ENCODE measurements at places on chromosomes 16 and 17.

- peak; percentile 21 for DNase-seq
These were observed 32.3 kb upstream of the CAPN15 start for GRCh38 chr16:495127-495748.

DNA sequence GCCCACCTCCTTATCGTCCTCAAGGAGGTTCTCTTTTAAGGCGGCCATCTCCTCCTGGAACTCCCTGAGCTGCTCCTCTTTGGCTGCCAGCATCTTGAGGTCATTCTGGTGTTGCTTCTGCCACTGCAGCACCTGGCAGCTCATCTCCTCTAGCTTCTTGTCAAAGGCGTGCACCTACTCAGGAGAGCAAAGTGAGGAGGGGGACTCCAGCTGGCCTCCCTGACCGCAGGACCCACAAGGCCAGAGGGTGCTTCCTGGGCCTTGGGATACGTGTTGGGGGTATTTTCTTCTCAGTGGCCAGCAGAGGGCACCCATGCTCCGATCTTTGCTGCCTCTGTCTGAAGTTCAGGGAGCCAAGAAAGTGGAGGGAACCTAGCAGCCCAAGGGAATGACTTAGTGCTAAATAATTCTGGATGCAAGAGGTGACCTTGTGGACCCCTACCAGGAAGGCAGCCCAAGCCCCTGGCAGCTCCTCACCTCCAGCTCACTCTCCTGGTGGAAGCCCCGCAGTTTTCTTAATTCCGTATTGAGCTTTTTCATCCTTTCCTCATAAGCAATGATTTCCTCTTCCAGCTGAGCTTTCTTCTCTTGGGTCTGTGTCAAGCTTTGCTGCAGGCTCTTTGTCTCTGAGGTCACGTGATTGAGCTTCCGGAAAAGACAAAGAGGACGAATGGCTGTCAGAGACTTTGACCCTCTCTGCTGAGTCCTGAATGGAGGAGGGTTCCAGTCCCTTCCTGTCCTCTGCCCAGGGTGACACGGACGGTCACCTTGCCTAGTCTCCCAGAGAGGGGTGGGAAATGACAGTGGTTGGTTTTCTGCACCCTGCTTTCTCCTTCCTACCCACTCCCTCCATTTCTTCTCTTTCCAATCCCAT, 31.4 kb downstream of the DHX38 start:
- DNase-seq, result peak; percentile 33

- no peak for DNase-seq
These were observed 2.1 kb upstream of the GPRC5C start for GRCh38 chr17:74429604-74430384.

GRCh38 chr17:47210105-47210504, 957 bp downstream of the MYL4 start:
- DNase-seq, result no peak

- DNase-seq, result no peak
These were observed 687 bp upstream of the CIITA start for GRCh38 chr16:10876315-10876714.

DNA sequence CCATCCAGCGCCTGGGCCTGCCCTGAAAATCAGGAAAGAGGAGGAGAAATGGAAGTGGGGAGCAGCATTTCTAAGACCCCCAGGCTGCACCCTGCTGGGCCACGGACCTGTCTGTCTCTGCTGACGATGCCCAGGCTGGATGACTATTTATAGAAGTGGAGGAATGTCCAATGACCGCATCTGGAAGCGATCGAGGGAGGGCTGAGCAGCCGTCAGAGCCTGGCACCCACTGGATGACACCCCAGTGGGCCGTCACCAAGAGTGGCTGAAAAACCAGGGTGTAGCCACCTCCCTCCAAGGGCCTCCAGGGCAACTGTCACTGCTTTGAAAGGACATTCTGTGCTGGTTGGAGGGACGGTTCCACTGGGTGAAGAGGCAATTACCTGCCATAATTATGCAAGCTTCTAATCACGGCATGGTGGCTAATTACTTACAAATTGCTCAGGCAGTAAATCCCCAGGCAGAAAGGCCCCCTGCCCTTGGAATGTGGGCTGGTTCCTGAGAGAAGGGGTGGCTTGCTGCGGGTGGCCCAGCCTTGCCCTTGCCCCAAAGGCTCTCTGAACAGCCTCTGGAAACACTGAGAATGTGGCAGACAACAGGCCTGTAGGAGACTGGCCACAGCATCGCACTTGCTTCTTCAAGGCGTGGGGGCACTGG, 332.1 kb downstream of the C16orf95 start:
- no peak for DNase-seq

DNA sequence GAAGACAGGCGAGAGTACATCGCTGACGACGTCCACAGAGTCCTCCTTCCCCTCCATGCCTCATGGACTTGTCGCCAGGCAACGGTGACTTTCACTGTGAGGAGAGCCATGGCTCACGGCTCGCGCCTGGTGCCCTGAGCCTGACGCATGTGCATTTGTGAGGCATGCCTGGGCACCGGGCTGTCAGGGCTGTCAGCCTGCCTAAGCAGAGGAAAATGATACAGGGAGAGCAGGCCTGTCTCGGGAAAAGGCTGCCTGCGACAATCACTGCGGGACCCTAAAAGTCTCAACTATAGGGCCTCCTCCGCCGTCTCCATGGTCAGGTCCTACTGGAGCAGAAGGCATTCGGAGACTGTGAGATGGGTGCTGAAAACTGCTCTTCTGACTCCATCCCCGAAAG, 135.5 kb upstream of the WSB1 start:
- no peak for DNase-seq

- no peak for DNase-seq
These were observed 4.4 kb downstream of the MAP3K3 start for GRCh38 chr17:63626551-63627180.

DNA sequence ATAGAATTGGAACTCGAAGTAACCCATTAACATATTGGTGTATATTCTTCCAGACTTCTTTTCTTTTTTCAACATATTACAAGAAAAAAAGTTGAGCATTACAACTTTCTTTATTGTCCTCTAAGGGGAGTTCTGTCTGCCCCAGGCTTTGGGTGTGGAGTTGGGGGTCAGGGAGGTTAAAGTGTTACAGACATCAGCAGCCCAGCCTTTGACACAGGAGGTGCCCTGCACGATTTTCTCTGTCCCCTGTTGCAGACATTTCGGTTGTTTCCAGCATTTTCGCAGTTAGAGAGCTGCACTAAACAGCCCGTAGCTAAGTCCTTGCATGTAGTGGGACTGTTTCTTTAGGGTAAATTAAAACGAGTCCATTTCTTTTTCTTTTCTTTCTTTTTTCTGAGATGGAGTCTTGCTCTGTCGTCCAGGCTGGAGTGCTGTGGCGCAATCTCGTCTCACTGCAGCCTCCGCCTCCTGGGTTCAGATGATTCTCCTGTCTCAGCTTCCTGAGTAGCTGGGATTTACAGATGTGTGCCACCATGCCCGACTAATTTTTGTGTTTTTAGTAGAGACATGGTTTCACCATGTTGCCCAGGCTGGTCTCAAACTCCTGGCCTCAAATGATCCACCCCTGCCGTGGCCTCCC, 13.4 kb upstream of the ADCY7 start:
- no peak for DNase-seq

DNA sequence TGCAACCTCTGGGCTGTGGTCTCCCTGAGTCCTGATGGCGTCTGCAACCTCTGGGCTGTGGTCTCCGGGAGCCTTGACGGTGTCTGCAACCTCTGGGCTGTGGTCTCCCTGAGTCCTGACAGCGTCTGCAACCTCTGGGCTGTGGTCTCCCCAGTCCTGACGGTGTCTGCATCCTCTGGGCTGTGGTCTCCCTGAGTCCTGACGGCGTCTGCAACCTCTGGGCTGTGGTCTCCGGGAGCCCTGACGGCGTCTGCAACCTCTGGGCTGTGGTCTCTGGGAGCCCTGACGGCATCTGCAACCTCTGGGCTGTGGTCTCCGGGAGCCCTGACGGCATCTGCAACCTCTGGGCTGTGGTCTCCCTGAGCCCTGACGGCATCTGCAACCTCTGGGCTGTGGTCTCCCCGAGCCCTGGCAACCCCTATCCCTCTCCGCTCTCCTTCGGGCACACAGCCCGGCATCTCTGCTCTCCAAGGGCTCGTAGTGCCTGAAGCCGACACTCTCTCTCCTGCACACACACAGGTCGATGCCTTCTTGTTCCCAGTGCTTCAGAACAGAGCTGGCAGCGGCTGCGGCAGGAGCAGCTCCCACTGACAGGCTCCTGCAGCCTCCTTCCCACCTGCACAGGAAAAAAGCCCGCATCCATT, 45.6 kb downstream of the METRNL start:
- no peak for DNase-seq

DNA sequence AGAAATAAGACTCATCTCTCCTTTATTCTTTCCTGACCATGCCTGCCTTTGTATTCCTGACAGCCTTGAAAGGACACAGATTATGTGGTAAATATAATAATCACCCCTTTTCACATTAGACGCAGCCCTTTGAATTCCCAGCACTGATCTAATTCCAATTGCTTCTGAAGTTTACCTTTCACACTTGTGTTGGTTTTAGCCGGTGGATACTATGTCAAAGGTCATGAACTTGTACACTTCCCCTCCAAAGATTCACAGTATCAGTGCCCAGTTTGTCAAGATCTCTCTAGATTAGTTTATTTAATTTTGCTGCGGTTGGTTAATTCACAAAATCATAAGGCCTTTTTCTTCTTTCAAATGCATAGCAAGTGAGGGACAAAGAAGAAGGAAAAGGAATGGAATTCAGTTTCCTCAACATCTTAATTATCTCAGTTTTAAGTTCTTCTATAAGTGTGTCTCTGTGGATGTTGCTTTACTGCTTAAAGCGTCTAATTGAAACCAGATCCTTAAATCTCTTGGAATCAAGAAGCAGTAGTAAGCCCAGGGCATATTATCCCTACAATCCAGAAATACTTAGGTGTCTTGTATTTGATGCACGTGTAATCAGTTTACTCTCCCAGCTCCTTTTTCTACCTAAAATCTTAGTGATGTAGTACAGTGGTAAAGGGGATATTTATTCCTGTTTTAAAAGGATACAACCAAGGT, 174.3 kb upstream of the TBX2 start:
- DNase-seq, result no peak

GRCh38 chr17:68600931-68601564, at the start of gene FAM20A:
Gene FAM20A, minus strand, starts transcription at chr17:68601367. Its CDS starts 701 bp downstream, at chr17:68600666.
- no peak for DNase-seq

GRCh38 chr16:1117176-1117900, 21.3 kb upstream of the C1QTNF8 start:
- no peak for DNase-seq

GRCh38 chr16:9556949-9557665, 465.7 kb downstream of the HAPSTR1 start:
- DNase-seq, result no peak

DNA sequence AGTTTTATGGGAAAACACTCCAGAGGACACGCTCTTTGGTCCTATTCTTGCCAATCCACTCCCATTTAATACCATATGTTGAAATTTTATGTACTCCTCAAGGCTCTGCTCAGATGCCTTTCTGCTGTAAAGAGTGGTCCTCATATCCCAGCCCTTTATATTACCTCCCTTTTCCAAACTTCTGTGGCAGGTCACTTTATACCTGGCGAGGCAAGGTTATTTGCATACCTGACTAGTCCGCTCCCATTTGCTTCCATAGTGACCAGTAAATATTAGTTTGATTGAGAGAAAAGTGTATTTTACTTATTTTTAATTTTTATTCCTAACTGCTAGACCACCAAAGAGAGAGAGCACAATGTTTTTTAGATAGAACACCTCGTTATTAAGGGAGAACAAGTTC, 17.3 kb downstream of the KRT12 start:
- no peak for DNase-seq
